ENCODE measurements at places on chromosomes 12 and 14. TPM values are rescaled to one million over a fixed set of nuclear protein-coding genes. Genes with fewer than 3 reads are reported as not detected.

The GALNT9 gene
- total RNA-seq, result 1.5 TPM

DNA sequence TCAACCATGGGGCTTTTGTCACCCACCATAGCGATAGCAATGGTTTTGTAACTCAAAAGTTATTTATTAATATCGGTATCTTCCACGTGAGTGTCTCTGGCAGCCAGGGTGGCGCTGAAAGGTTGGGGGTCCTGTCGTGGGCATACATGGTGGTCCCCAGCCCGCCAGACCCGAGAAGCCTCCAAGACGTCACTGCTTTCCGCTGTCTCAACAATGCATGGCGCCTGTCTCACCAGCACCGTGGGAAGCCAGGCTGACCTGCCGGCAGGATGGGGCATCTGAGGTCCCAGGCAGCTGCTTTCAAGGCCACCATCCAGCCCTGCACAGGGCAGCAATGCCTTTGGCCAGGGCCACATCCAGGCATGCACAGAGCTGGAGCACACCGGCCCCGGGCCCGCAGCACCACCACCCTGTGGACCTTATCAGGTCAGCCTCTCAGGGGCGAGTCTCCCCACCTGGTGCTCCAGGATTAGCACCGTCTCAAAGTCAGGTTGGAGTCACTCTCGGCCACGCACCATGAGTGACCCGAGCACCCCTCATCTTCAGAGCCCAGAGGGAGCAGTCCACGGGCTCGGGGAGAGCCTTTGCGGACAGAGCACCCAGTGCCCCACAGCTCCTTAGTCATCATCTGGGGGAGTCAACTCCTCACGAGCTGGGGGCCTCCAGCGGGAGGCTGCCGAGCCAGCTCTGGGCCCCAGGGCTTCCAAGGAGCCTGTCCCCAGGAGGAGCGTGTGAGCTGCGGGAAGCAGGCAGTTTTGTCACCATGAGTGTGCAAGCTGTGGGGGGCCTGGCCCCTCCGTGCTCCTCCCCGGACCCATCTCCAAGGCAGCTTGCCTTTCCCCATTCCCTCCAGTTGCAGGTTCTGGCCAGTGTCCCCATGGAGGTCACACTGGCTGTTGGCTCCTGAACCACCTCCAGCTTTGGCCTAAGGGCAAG lies 14.6 kb upstream of the C14orf180 start:
- no peaks in the 10 kb centered on the region for H3K4me1 ChIP-seq
- no peak for DNase-seq
- H3K36me3 ChIP-seq, result no peaks in the 10 kb centered on the region
- H3K27me3 ChIP-seq, result peaks cover 13% of the 10 kb centered on the region

The KCNA5 gene
- total RNA-seq, result not detected

The KRT3 gene
- not detected for total RNA-seq

DNA sequence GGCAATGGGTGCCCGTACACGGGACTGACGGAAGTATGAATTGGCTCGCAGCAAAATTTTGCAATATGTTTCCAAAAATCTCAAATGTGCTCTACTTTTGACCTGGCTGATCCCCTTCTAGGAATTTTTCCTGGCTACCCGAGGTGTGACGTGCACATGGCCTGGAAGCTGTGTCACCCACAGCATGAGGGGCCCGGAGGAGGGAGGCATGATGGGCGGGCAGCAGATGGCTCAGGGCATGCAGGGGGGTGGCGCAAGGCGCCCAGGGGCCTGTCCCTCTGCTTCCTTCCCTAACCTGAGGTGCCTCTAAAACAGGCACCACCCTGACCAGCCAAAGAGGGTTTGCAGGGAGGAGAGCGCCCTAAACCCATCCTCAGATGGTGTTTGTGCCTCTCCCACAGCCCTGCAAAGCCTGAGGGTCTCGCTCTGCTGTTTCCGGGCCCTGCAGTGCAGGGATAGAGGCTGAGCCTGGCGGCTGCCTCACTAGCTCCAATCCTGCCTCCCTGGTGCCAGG lies 6.7 kb downstream of the GPR132 start:
- H3K27me3 ChIP-seq, result no peaks in the 10 kb centered on the region
- H3K36me3 ChIP-seq, result no peaks in the 10 kb centered on the region
- H3K4me3 ChIP-seq, result no peak overlapping the region
